ENCODE measurements at places on chromosomes 13 and 19. TPM values are rescaled to one million over a fixed set of nuclear protein-coding genes. Genes with fewer than 3 reads are reported as not detected.

DNA sequence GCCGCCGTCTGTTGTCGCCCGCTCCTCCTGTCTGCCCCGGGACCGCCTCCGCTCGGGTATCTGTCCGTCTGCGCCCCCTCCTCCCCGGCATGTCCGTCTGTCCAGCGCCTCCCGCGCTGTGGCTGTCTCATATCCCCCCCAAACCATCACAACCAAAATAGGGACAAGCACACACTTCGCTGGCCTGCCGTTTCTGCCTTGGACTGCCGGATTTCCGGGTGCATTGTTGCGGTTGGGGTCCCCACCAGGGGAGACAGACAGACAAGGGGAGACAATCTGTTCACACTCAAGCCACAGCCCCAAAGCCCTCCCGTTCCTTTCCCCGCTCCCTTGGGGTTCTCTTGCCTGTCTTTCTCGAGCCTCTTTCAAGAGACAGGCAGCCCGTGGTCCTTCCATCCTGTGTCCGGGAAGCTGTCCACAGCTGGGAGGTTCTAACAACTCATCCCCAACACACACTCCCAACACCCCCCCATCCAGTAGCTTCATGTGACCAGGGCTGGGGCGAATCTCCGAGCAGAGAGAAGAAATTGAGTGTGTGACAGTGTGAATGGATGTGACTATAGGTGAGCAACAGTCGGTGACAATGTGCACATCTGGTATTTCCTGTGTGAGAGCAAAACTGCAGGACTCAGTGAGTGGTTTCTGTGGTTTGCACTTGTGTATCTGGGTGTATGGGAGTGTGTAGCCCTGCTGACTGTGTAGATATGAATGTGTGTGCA lies 16.5 kb upstream of the FOSB start:
- DNase-seq: no peak
- no peaks in the 10 kb centered on the region for H3K27me3 ChIP-seq
- H3K4me3 ChIP-seq: peak overlapping the region; percentile 68

- no peaks in the 10 kb centered on the region for H3K4me1 ChIP-seq
- H3K4me3 ChIP-seq: no peak overlapping the region
- no peaks in the 10 kb centered on the region for H3K27me3 ChIP-seq
- DNase-seq: no peak
Measured at GRCh38 chr19:5191091-5191490, 149.5 kb downstream of the PTPRS start.

DNA sequence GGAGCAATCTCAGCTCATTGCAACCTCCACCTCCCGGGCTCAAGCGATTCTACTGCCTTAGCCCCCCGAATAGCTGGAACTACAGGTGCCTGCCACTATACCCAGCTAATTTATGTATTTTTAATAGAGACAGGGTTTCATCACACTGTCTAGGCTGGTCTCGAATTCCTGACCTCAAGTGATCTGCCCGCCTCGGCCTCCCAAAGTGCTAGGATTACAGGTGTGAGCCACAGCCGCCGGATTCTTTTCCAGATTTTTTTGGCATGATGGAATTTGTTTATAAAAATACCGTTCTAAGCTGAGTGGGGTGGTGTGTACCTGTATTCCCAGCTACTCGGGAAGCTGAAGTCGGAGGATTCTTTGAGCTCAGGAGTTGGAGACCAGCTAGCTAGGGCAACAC lies 6.0 kb upstream of the ATG4D start:
- no peaks in the 10 kb centered on the region for H3K36me3 ChIP-seq
- no peak overlapping the region for H3K4me3 ChIP-seq
- no peak for DNase-seq
- no peak overlapping the region for H3K27ac ChIP-seq
- H3K4me1 ChIP-seq: no peaks in the 10 kb centered on the region

DNA sequence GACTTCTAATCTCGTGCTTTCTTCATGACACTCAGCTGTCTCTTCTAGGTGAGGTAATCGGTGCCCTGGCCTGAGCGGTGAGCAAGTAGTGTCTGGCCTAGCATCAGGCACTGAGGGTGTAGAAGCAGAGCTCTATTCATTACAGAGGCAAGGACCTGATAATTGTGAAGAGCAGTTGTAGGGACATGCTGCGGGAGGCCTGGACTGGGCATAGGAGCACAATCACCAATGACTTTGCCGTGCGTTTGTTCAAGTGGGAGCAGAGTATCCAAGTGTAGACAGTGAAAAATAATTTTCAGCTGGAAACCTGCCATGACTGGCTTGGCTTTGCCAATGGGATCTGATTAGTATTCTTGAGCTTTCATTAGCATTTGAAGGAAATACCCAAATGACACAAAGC lies 32.1 kb upstream of the DCLK1 start:
- H3K27me3 ChIP-seq: peaks cover 43% of the 10 kb centered on the region
- H3K36me3 ChIP-seq: no peaks in the 10 kb centered on the region
- no peak overlapping the region for H3K4me3 ChIP-seq
- peak overlapping the region; percentile 6 for H3K27ac ChIP-seq
- DNase-seq: no peak

DNA sequence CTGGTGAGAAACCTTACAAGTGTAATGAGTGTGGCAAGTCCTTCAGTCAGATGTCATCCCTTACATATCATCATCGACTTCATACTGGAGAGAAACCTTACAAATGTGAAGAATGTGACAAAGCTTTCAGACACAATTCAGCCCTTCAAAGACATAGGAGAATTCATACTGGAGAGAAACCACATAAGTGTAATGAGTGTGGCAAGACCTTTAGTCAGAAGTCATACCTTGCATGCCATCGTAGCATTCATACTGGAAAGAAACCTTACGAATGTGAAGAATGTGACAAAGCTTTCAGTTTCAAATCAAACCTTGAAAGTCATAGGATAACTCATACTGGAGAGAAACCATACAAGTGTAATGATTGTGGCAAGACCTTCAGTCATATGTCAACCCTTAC lies 13.6 kb upstream of the ZNF765 start:
- H3K4me1 ChIP-seq: no peaks in the 10 kb centered on the region
- no peak overlapping the region for H3K27ac ChIP-seq
- H3K4me3 ChIP-seq: no peak overlapping the region
- H3K27me3 ChIP-seq: no peaks in the 10 kb centered on the region

- H3K36me3 ChIP-seq: no peaks in the 10 kb centered on the region
- H3K27ac ChIP-seq: no peak within 1 kb of the TSS
- H3K4me1 ChIP-seq: no peaks in the 10 kb centered on the region
- H3K4me3 ChIP-seq: no peak within 1 kb of the TSS
- DNase-seq: no peak
Measured at GRCh38 chr19:50790396-50790795, at the start of gene ACP4. Gene ACP4 (plus strand): TSS chr19:50790415. CDS start chr19:50790415, 0 bp downstream.

GRCh38 chr13:80329250-80329649 lies 11.7 kb downstream of the SPRY2 start:
- H3K4me3 ChIP-seq: no peak overlapping the region
- no peaks in the 10 kb centered on the region for H3K4me1 ChIP-seq
- no peaks in the 10 kb centered on the region for H3K36me3 ChIP-seq
- H3K27me3 ChIP-seq: no peaks in the 10 kb centered on the region
- no peak overlapping the region for H3K27ac ChIP-seq

DNA sequence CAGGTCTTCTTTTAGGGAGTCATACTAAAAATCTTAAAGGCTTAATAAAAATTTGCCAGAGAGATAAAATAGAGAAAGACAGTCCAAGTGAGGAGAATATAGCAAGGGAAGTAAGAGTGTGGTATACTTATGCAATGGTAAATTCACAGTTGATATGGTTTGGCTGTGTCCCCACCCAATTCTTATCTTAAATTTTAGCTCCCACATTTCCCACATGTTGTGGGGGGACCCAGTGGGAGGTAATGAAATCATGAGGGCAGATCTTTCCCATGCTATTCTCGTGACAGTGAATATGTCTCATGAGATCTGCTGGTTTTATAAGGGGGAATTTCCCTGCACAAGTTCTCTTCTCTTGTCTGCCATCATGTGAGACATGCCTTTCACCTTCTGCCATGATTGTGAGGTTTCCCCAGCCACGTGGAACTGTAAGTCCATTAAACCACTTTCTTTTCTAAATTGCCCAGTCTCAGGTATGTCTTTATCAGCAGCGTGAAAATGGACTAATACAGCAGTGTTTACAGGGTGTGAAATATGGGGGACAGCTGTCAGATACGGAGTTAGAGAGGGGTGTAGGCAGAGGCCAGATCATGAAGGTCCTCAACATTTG lies 115.4 kb downstream of the UGGT2 start:
- no peaks in the 10 kb centered on the region for H3K27me3 ChIP-seq
- H3K4me1 ChIP-seq: no peaks in the 10 kb centered on the region
- DNase-seq: no peak
- H3K4me3 ChIP-seq: no peak overlapping the region
- H3K36me3 ChIP-seq: peaks cover 4% of the 10 kb centered on the region
- H3K27ac ChIP-seq: no peak overlapping the region

DNA sequence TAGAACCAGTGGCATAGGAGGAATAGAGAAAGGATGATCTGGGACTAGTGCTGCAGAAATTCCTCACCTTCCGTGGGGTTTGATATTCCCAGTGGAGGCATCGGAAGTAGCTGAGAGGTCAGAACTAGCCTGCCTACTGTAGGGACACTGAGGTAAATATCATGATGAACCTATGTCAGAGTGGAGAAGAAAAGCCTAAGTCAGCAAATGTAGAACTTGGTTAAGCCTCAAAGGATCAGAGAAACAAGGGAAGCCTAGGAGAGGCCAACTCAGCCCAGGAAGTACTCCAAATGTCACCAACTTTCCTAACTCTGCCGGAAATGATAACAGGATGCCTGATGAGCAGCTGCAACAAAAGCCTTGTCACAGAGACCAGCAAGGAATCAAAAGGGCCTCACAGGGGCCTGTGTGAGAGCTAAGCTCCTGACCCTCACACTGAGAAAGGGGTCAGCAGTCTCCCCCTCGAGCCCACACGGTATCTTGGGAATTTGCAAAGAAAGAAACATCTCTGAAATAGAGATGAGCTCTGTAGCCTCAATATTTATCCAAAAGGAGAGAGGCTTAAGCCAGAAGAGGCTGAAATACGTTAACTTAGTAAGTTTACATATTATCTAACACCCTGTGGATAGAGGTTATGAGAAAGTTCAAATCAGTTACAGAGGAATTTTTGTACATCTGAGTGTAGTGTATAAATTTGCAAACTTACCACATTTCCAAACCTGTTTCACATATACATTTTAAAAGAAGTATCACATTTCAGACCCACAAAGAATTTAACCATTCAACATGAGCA lies 1064.3 kb downstream of the DIAPH3 start:
- no peak overlapping the region for H3K27ac ChIP-seq
- no peaks in the 10 kb centered on the region for H3K27me3 ChIP-seq
- H3K4me3 ChIP-seq: no peak overlapping the region

DNA sequence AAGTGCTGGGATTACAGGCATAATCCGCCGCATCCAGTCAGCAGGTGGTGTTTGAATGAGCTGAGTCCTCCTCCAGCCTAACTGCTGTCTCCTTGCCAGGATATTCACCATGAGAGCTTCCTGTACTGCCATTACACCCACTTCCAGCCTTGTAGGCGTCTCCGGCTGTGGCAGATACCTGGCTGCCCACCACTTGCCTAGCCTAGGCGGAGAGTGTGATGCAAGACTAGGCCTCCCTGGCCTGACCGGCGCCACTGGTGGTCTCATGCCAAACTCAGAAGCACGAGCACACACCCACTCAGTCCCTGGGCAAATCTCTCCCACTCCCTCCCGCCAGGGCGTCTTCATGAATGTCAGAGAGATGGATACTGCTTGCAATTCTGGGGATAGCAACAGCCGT lies 16.6 kb downstream of the IL12RB1 start:
- no peak overlapping the region for H3K4me3 ChIP-seq
- no peaks in the 10 kb centered on the region for H3K4me1 ChIP-seq
- DNase-seq: no peak

Gene WDR87
- not detected for total RNA-seq

Gene CDX2
- not detected for total RNA-seq
